Activated CD4-positive, CD25-positive, alpha-beta regulatory T cell treated with anti-CD3 and anti-CD28 coated beads, Interleukin-2, amount 50 U/mL, for 72 hours (primary cell): ENCODE measurements at places on chromosomes 5 and 9.

GRCh38 chr5:169006842-169007790 is 293.8 kb downstream of the SLIT3 start:
- DNase-seq = no peak

DNA sequence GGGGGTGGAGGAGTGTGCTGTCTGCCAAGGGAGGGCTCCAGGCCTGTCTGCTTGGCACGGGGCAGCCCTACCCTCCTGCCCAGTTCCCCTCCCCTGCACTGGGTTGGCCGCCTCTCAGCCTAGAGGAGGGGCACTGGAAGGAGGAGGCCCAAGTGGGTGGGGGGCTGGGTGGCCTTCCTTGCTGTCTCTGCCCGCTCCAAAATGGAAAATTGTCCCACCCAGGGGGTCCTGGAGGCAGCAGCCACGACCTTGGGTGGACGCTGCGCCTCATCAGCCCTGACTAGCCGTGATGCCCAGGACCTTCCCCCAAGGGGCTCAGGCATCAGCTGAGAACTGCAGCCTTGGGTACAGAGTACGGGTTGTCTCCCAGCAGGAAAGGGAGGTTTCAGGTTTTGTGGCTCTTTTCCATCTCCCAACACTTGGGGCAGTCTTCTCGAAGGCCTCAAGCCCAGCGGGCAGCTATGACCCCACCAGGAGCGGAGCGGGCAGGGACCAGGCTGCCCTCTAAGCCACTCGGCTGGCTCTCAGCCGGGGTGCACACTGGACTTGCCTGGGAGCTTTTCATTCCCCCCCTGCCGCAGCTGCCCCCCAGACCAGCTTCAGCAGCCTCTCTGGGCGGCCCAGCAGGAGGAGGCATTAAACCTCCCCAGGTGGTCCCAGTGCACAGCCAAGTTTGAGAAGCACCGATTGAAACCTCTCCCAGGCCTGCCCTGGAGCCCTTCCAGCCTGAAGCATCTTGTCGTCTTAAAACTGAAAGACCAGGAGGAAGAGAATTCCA is 20.6 kb downstream of the NTNG2 start:
- no peak for DNase-seq

GRCh38 chr5:39648085-39648847 is 223.5 kb upstream of the DAB2 start:
- no peak for DNase-seq

GRCh38 chr9:128729302-128729701 is 5.4 kb upstream of the ZDHHC12 start:
- no peak for DNase-seq

DNA sequence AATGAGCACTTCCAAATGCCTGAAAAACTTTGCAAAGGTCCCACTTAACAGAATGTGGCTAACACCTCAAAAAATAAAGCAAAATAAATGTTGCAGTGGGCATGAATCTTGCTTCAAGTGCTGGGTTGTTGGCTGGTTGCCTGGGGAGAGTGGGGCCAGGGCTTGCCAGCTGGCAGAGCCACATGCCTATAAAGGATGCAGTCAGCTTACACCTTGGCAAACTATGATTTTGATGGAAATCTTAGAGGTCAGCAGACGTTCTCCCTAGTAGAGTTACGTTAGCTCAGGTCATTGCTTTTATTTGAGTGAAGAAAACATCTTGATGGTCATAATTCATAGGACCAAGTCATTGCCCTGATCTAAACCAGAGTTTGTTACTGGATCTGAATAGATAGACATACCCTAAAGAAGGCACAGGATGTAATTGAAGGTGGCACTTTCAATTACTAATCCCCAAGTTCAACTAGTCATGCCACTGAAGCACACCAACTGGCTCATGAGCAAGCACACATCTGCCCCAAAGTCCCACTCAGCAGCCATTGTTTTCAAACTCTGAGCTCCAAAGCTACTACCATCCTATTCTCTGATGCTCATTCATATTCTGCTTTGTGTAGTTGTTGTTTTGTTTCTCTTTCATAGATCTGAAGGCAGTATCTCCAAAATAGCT is 51.2 kb upstream of the ZSWIM6 start:
- no peak for DNase-seq

DNA sequence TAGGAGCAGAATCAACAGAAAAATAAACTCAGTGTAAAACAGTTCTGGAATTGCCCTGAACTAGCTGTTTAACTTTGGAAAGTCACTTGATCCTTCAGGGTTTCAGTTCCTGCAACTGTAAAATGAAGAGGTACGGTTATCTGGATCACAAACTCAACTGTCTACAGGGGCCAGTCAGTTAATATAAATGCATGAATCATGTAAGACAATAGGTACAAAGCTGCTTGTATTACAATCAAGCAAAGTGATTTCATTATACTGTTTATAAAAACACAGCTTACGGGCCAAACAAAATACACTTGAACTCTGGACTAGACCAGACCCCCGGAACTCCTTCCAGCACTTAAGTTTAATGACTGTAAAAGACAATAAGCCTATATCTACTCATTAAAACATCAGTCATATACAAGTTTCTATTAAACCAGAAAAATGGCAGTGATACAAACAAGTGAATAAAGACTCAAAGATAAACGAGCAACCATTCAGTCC is 73.0 kb downstream of the MRPS27 start:
- DNase-seq = no peak

DNA sequence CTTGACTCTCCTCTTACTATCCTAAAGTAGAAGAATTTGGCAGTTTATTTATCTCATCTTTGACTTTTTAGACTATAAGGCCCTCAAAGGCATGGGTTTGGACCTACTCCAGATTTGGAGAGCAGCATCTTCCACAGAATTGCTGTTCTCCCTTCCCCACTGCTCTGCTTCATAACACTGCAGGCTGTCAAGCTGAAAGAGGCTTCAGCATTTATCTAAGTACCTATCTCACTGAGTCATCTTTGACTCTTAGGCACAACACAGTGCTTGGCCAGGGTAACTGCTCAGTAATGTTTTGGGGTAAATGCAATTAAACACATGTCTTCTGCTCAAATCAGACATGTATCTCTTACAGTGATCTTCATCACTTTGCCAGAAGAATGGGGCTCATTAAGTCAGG is 60.6 kb downstream of the GRIN3A start:
- DNase-seq = no peak

DNA sequence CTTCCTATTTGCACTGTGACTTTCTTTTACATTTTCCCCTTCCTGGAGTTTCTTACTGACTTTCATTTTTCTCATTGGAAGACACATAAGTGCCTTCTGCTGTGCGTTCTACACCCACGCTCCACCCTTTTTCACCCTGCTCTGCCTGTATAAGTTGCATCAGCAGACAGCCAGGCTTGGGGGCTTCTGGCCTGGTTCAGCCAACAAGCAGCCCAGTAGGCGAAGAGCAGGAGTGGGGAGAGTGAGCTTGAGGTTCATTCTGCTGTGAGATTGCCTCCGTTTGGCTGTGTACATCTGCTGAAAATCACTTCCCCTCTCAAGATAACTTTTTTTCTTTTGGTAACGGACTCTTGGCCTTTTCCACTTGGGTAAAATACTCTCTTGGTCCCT is 38.4 kb downstream of the RASGRF2 start:
- DNase-seq = no peak

GRCh38 chr9:78574354-78575045 is 277.6 kb downstream of the PSAT1 start:
- no peak for DNase-seq

DNA sequence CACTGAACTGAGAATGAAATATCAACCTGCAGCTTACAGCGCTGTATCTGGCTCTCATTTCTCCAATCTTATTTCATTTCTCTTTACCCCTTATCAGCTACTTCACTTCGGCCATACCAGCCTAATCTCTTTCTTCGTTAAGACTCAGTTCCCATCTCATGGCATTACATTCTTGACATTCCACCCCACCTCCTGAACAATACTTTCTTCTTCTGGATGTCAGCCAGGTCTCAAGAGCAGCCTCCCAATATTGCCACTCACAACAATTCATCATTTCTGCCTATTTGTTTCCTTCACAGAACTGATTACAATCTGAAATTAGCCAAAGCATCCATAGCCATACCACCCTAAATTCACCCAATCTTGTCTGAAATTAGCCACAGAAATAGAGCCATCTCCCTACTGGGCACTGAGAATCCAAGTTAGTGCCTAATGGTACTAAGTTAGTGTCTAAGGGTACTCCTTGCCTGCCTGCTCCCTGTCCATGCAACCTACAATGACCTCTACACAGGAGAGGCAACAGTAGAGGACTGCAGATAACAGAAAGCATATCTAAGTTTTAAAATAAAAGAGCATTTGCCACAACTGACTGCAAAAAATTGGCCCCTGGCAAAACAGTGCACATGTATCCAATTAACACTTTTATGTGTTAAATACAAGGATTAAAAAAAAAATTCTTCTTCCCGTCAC is 35.2 kb downstream of the SETX start:
- DNase-seq = no peak
